ENCODE measurements at places on chromosomes 2 and 18.

GRCh38 chr18:76580288-76580962, 85.4 kb upstream of the ZNF516 start:
- no peak for DNase-seq

GRCh38 chr2:26237868-26238267, 6.6 kb downstream of the HADHA start:
- DNase-seq, result no peak

GRCh38 chr2:98946855-98947254, 10.8 kb upstream of the CRACDL start:
- DNase-seq, result no peak

DNA sequence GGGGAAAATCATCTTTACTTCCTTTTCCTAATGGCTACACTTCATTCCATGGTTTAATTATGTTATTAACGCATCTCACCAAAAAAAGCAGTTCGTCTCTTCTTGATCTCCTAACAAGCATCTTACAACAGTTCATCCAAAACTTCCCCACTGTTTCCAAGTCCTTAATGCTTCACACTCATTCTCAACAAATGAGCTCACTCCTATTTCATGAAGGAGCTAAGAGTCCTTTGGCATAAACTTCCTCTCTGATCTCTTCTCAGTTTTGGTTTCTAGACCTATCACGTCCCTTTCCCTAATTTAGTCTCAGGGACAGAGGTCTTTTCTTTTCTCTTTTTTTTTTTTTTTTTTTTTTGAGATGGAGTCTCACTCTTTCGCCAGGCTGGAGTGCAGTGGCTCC, 205.9 kb upstream of the SLC39A10 start:
- DNase-seq, result no peak

Measured in posterior cingulate gyrus (tissue), 11 donors.